ENCODE measurements at places on chromosomes 16 and 17.

DNA sequence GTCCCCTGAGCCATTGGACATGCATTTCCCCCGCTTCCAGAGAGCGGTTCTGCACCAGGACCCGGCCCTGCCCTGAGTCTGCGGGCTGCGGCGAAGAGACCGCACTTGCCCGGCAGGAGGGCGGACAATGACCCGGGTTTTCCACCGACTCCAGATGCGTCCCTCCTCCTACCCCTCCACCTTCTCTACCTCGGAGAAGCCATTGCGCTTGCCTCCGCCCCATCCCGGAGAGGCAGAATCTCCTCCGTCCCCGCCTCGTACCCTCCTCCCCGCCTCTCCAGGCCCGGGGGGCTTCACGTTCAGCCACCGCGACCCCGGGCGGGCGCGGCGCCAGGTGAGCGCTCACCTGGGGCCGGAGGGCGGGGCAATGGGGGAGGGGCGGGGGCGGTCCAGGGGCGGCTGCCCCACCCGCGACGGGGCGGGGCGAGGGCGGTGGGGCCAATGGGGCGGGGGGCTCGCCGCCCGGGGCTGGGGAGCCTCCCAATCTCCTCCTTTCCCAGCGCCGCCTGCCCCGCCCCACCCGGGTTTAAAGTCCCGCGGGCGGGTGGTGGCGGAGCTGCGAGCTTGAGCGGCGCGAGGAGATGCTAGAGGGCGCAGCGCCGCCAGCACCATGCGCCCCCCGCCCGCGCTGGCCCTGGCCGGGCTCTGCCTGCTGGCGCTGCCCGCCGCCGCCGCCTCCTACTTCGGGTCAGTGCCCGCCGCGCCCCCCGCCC lies at the start of gene WNT9B:
TSS of gene WNT9B (plus strand) at position 555 of the 713 bp plus-strand sequence. CDS start at position 611, 56 bp downstream.
- DNase-seq: peak; percentile 64

GRCh38 chr17:78176548-78177025 lies 8.2 kb downstream of the SYNGR2 start:
- DNase-seq: no peak

GRCh38 chr17:73835605-73836004 lies 191.4 kb upstream of the SDK2 start:
- no peak for DNase-seq

DNA sequence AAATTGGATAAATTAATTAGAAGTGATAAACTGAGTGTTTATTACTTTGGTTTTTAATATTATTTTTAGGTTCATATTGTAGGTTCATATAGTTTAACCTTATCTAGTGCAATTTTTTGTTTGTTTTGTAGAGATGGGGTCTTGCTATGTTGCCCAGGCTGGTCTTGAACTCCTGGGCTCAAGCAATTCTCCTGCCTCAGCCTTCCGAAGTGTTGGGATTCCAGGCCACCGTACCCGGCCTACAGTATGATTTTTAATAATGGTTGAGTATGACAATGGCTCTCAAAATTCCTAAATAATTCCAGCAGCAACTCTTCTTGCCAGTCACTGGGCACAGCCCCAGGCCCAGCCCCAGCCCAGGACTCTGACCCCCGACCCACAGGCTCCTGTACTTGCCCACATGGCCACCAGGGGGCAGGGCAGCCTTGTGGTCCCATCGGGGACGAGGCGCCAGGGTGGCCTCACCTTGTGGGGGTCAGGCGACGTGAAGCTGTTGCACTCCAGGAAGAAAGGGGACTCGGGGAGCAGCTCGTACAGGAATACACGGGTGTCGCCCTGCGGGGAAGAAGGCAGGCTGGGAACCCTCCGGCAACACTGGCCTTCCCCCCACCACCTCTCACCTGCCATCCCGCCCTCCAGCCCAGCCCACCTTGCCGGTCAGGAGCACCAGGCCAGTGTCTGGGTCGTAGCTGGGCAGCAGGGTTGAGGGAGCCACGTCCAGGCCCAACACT lies 7.9 kb upstream of the PAM16 start:
- DNase-seq: no peak

DNA sequence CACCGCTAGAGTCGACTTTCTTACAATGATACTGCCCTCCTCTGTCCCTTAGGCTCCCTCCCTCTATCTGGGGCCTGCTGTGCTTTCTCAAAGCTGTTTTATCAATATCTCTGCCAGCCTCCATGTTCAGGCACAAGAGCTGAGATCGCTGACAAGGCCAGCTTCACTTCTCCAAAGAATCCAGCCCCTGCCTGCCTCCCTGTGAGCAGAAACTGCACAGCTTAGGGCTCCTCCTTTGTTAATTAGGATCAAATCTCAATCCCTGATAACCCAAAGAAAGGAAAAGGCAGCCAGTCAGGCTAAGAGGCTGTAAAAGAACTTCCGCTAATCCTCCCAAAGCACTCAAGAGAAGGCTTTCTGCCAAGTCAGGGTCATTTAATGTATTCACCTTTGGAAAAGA lies 616.0 kb upstream of the CDH11 start:
- DNase-seq: no peak

DNA sequence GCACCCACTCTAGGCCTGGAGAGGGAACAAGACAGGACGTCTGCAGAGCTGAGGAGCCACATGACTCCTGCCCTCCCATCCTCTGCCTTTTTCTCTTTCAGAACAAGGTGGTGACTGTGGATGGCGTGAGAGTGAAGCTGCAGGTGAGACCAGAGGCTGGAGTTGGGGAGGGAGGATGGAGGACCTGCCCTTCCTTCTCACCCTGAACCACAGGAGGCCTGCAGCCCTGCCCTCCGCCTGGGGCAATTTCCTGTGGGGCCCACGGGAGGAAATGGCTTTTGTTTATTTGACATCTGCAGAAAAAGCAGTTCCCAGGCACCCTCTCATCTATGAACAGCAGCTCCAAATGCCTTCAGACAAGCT lies 5.1 kb downstream of the RAB37 start:
- no peak for DNase-seq

GRCh38 chr16:87347932-87348615 lies 30.9 kb upstream of the C16orf95 start:
- no peak for DNase-seq

DNA sequence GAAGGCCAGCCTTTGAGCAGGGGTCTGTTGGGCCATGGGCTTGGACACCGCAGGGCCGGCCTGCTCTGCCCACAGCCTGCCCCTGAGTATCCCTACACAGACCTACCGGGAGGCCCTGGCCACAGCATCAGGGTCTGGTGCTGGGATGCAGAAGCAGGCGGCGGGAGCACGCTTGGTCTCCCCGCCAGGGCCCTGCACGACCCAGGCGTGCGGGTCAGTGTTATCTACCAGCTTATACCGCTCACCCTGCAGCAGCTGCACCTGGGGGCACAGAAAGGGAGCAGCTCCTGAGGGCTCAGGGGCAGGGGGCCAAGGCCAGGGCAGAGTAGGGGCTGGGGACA lies 8.8 kb downstream of the EVPL start:
- no peak for DNase-seq

DNA sequence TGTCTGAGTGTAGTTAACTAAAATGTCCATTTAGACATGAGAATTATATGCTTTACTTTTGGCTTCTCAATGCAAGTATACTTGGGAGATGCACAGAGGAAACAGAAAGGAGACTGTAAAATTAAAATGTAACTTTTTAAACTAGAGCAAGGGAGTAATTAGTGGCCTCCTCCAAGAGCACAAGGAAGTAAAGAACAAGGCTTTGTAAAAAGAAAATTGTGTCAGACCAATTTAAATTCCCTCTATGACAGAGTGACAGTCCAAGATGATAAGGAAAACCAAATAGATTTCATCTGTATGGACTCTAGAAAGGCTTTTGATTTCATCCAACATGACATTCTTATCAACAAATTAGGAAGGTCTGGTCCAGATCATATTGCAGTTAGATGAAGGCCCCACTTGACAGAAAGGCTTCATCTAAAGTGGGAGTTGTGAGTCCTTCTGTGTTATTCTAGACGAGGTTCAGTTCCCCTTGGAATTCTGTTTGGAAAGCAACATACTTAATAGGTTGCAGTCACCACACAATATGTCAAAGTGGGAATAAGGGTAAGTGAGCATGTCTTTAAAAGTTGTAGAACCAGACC lies 6.5 kb upstream of the CAPNS2 start:
- no peak for DNase-seq

GRCh38 chr17:43576563-43577229 lies 30.6 kb upstream of the ETV4 start:
- peak; percentile 20 for DNase-seq

GRCh38 chr16:52069866-52070265 lies 477.1 kb downstream of the TOX3 start:
- peak; percentile 24 for DNase-seq

- no peak for DNase-seq
Observed at GRCh38 chr17:75856062-75856756, 1.1 kb upstream of the WBP2 start.

- DNase-seq: peak; percentile 11
Observed at GRCh38 chr16:87317750-87318644, 805 bp upstream of the C16orf95 start.

GRCh38 chr17:40038882-40039513 lies 15.2 kb downstream of the MED24 start:
- DNase-seq: peak; percentile 97

DNA sequence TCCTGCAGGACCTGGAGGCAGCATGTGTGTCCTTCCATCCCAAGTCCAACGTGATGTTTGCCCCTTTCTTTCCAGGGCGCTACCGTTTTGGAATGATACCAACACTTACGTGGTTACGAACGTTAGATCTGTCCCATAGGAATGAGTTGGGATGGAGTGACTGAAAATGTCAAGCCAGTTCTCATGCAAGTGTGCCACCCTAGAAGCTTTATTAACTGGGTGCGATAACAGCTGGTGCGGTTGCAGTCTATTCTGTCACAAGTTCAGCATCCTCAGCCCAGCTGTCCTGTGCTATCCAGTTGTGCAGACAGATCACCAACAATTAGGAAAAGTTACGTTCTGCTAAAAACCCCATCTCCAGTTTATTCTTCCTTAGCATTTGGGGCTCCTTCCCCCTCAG lies 52.5 kb downstream of the BANP start:
- no peak for DNase-seq

DNA sequence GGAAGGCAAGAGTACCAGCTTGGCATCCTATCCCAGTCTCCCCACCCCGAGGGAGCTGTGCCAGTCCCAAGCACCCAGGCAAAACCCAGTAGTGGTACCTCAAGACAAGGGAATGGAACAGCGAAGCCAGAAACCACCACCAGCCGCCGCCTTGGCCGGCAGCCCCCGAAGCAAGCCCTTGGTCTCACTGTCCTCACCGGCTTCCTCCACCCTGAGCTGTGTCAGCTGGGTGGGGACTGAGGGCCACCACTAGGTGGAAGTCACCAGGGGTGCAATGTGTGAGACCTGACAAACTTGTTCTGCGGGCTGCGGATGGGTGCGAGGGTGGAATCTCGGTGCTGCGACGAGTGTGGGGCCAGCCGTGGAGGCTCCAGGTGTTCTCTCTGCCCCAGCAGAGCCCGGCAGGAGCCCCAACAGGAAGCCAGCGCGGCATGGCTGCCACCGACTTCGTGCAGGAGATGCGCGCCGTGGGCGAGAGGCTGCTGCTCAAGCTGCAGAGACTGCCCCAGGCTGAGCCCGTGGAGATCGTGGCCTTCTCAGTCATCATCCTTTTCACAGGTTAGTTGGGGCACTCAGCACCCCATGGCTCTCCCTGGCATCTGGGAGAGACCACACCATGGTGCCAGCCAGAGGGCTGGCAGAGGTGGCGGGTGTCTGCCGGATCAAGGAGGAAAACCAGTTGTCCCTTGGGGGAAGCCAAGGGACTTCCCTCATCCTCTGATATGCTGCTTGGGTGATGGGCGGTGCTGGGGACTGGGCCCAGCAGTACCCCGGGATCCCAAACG lies 6.7 kb downstream of the SMIM5 start:
- no peak for DNase-seq

DNA sequence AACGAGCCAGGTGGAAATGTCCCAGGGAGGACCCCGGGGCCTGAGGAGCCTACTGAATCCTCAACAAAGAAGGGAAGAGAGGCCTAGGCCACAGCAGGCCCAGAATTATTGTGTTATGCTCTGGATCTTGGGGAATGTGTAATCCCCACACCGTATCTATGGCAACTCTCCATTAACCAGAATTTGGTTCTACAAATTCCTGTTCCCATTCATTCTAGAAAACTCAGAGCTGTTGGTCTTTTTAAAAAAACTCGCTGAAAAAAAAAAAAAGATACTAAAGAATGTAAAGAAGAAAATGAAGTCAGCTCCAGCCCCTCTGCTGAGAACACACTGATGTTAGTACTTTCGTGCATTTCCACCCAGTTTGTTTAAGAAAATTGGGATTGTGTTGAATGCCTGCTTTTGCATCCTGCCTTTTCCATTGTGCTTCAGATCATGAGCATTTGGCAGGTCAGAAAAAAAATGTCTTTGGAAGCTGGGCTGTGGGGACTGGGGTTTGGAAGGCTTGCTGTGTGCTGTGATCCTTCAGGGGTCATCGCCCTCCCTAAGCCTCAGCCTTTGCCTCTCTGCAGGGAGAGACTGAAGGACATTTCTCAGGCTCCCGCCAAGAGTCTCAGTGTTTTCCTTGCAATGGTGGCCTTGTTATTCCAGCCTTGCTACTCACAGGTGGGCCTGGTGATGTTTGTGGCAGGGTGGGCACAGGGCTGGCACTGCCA lies 69.5 kb downstream of the SREBF1 start:
- no peak for DNase-seq

DNA sequence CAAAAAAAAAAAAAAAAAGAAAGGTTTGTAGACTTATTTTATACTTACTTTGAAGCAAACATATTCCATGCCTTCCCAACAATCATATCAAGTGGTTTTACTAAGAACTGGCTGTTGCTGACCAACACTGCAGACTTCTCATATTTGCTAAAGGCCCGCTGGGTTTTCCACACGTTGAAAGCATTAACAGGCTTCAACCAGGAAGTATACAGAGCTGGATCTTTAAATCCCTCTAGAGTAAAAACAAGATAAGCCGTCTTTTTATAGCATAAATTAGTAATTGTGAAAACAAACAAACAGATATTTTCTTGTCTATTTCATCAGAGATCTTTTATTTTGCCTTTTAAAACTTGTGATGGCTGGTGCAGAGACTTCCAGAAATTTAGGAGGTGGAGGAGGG lies 29.1 kb downstream of the TUBD1 start:
- no peak for DNase-seq

GRCh38 chr16:10510279-10510678 lies 70.1 kb downstream of the EMP2 start:
- DNase-seq: no peak

GRCh38 chr17:3692346-3692745 lies 3.6 kb downstream of the P2RX5 start:
- no peak for DNase-seq

DNA sequence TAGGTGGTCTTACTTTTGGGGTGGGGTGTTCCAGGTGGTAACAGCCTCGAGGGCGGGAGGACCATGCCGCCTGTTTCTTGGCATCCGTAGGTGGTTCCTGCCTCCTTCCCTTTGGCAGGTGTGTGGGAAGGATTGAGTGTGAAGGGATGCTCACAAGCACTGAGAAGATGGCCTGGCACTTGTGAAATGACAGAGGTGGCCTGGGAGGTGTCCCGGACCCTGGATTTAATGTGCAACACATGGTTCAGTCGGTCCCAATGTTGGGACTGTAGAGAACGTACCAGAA lies 165.8 kb upstream of the FOXF1 start:
- DNase-seq: no peak

- DNase-seq: no peak
Observed at GRCh38 chr17:39054111-39054645, 87.0 kb upstream of the FBXO47 start.

GRCh38 chr16:78890373-78890895 lies 710.1 kb downstream of the MAF start:
- DNase-seq: no peak

GRCh38 chr17:41659427-41660212 lies 29.1 kb upstream of the EIF1 start:
- DNase-seq: no peak

GRCh38 chr17:44023545-44024270 lies 8.9 kb upstream of the TMEM101 start:
- no peak for DNase-seq

All from DMS79 (cell line).